ENCODE measurements at places on chromosomes 7 and 10.
A peak's percentile ranks its signal among the peaks of the same experiment; 100 is the strongest.

DNA sequence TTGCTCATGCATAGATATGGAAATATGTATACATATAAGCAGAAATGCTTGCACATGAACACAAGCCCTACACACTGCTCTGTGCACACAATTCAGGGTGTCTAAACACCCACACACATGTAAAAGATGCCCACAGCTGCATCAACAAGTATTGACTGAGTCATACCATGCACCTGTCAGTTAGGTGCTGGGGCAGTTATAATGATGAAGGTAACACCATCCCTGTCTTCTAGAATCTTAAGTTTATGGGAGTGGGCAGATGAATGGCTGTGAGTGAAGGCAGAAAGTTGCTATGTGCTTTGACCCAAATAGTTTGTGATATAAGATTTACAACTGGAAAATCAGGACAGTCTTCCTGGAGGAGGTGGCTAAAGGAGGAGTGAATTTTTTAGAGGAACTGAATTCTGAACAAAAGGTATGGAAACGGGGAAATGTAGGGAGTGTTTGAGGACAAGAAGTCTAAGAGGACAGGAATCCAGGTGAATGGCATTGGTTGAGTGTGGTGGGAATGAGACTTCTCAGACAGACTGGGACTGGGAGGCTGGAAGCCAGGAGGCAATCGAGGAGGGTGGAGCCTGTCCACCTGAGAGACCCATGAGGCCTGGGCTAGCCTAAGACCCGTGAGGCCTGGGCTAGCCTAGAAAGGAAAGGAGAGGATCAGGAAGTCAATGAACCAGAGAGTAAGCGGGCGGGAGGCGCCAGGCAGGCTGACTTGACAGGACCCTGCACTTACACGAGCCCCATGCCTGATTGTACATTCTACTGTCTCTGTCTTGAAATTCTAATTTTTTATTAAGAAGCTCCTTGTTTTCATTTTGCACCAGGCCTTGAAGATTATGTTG is 20.7 kb downstream of the POLL start:
- DNase-seq: no peak

DNA sequence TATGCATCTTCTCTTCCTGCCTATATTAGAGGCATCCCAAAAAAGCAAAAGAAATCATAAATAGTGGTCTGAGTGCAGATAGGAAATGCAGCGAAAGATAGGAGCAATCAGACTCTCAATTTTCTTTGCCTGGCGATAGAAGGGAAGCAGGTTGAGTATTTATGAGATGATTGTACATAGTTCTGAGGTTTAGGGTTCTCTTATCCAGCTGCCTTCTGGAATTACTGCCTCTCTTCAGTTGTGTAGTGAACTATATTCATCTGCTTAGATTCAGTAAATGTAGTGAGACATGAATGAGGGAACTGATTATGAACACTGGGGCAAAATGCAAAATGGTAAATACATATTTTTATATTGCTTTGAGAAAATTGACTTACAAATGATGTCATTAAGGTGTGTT is 93.0 kb upstream of the CYP26C1 start:
- DNase-seq: no peak

- DNase-seq: peak; percentile 70
Observed at GRCh38 chr7:117110480-117111315, 157.4 kb downstream of the ST7 start.

- DNase-seq: no peak
Observed at GRCh38 chr7:31108097-31108657, 56.1 kb downstream of the ADCYAP1R1 start.

GRCh38 chr7:31669461-31669860 is 17.6 kb upstream of the PPP1R17 start:
- no peak for DNase-seq

Measured in GM13977 (cell line).